Mucosa of gallbladder (tissue), 1 donor: ENCODE measurements at places on chromosomes 11 and 22.

- no peak for DNase-seq
Observed at GRCh38 chr11:32358729-32359128, 76.6 kb downstream of the WT1 start.

DNA sequence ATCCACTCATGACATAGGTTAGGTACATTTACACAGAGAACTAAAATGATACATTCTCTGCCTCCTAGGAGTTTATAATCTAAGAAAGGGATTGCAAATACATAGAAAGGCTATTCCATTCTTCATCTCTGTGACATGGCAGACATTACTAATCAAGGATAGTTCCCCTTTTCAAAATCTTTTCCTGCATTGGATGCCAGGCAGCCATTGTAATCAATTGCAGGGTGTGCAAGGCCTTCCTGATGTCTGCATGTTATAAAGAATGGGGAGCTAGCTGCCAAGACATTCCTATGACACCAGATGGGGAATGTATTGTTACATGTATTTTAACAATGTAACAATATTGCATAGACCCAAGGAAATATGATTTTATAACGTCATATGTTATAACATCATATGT is 82.0 kb downstream of the KIRREL3 start:
- DNase-seq = no peak

DNA sequence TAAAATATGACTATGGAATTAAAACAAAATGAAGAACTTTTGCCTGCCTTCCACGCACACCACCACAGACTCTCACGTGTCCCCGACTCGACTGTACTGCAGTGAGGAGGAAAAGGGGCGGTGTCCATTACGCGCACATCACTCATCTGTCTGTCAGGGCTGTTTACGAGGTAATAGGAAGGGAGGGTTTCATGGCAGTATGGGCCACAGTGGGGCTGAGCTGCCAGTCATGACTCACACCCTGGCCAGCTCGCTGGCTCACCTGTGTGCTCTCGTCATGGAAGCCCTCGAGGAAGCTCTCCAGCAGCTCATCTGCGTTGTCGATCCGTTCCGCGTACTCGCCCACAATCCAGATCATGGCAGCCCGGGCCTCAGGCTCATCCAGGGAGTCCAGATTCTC is 33.5 kb upstream of the RASL10A start:
- no peak for DNase-seq

DNA sequence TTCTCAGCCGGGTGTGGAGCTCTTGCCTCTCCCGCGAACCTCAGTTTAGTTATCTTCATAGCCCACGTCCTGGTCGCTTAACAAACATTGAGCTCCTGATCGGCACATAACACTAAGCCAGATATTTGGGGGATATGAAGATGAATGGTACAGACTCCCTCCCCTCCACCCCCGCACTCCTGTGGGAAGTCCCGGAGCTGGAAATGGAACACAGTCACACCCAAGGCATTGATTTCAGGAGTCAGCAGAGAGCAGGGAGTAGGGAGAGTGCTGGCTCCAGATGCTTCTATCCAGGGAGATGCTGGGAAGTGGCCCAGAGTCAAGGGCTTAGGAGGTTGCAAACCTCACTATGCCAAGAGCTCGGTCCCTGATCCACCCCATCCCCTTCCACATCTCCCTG is 26.1 kb upstream of the CABP7 start:
- DNase-seq = no peak

DNA sequence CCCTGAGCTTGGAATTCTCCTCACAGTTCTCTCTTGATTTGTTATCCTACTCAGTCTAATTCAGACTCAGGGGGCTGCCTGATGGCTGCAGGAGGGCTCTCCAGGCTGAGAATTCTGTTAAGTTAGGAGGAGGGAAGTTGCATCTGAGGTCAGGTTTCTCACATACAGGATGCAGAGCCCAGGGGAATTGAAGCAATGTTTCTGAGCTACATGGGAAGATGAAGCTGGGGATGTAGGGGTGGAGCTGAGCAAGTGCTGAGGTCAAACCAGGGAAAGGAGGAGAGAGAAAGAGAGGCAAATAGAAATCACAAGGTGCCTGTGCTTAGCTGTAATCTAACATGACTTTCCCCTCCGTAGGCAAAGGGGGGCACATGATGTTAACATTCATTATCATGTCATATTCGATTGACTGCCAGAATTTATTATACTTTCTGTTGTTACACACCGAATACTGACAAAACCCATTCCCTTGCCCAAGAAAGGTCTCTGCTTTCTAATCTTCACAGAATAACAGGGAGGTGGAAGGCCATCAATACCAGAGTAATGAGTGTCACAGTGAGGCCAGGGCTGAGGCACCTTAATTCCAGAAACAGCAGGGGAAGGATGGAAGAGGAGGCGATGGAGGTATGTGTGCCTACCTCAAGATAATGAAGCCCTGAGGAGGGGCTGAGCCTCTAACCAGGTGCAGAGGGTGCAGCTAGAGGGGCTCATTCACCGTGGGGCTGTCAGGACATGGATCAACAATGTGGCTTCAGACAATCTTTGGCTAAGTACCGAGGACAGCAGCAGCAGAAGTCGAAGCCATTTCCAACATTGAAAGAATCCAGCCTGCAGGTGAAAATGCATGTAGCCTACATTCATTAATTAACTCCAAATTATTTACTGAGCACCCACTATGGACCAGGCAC is 205.4 kb upstream of the SNX19 start:
- DNase-seq = no peak

- DNase-seq = no peak
Observed at GRCh38 chr11:116072133-116072532, 567.9 kb upstream of the CADM1 start.

GRCh38 chr11:125168918-125169456 is 4.4 kb downstream of the PKNOX2 start:
- DNase-seq = no peak

DNA sequence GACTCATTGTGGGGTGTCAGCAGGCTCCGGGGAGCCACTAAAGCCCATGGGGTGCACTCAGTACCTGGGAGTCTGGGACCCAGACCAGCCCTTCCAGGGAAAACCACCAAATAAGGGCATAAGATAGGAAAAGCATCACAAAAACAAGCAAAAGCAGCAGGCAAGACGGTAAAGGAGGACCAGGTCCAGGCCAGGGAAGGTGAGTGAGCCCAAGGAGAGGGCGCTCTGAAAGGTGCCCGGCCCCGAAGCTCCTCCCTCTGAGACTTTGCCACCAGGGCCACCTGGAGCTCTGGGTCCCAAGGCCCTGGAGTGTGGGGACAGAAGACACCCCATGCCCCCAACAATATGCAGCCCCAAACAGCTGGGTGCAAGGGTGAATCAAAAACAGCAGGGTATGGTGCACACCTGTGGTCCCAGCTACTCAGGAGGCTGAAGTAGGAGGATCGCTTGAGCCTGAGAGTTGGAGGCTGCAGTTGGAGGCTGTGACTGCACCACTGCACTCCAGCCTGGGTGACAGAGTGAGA is 5.2 kb upstream of the IL17REL start:
- DNase-seq = no peak

DNA sequence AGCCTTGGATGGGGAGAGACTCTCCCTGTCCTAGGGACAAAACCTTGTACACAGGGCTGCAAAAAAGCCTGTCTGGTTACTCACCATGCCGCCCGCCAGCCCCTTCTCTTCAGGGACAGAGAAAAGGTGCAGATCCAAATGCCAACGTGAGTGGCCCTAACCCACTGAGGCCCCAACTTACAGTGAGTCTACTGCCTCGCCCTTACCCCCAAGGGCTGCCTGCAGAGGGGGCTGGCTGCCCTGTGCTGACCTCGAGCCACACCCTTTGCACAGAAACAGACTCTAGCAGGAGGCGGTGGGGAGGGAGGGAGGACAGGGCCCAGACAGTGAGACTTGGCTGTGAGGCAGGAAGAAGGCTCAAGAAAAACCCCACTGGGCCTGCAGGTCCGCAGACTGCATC is 13.6 kb upstream of the CHST1 start:
- DNase-seq = no peak

DNA sequence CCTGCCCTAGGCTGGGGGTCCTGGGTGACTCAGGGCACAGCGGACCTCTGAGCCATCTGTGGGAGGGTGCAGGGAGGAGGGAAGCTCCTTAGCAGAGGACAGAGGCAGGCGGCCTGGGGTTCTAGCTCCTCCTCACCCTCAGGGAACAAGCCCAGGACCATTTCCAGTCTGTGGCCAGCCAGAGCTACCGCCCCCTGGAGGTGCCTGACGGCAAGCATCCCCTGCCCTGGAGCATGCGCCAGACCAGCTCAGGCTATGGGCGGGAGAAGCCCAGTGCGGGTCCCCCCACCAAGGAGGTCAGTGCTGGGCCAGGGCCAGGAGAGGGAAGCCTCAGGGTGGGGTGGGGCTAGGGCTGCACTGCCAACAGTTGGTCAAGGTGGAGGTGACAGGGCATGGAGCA is 26.0 kb upstream of the LRRC10B start:
- DNase-seq = no peak

DNA sequence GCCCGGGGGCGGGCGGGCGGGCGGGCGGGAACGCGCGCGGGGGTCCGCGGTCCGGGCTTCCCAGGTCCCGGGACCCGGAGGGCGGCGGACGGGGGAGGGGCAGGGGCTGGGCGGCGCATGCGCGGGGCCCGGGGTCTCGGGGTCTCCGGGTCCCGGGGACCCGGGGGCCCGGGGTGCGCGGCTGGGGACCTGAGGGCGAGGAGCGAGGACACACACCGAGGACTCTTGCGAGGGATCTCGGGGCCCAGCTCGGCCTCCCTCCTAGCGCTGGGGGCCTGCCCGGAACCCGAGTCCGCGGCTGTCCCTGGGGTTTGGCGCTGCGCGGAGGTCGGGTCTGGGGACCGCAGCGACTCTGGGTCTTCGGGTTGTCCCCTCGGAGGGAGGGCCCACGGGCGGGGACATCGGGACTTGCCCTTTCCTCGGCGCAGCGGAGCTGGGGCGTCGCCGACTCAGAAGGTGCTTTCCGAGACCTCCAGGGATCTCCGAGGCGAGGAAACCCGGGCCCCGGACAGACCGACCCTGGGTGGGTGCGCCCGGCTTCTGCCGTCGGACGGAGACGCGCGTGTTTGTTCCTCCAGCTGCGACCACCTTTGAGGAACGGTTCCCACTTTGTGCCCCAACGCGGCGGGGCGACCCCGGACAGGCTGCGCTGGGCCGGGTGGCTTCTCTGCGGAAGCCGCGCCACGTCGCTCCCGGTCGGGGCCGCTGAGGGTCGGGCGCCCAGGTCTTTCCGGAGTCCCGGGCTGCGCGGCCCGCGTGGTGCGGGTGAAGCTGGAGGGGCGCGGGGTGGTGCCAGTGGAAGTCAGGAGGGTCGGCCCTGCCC is 540 bp downstream of the PPARA start:
- DNase-seq = no peak

DNA sequence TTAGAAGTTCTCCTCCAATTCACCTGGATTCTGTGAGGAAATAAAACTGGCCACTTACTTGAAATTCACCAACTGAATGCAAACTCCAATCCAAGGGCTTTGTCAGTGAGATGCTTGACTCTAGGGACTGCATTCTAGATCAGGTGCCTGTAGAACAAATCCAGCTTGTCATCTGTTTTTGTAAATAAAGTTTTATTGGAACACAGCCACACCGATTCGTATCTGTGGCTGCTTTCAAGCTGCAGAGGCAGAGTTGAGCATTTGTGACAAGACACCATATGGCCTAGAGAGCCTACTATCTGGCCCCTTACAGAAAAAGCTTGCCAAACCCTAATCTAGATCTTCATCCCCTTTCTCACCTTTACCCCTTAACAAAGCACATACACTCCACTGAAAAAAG is 82.3 kb downstream of the BTBD10 start:
- DNase-seq = no peak

DNA sequence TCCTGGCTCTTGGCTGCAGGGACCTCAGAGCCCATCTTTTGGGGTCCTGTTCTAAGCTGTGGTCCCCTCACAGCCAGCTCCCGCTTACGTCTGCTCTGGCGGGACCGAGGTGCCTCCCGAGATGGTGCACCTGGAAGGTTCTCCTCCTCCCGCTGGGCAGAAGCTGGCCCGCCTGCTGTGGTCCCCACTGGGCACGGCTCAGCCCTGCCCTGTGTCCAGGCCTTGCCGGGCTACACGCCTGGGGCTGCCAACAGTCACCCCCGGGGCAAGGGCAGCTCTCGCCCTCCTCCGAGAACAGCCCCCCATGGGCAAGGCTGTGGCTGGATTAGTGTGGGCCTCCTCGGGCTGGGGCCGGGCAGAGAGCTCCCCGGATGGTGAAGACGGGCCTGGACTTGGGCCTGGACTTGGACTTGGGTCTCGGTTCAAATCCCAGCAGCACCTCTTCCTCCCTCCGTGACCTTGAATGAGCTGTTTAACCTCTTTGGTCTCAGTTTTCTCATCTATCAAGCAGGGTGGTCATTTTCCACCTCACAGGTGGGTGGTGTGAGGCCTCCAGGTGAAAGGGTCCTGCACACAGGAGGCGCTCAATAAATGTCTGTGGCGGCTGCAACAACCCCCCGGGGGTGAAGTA is 998 bp downstream of the BAIAP2L2 start:
- no peak for DNase-seq

DNA sequence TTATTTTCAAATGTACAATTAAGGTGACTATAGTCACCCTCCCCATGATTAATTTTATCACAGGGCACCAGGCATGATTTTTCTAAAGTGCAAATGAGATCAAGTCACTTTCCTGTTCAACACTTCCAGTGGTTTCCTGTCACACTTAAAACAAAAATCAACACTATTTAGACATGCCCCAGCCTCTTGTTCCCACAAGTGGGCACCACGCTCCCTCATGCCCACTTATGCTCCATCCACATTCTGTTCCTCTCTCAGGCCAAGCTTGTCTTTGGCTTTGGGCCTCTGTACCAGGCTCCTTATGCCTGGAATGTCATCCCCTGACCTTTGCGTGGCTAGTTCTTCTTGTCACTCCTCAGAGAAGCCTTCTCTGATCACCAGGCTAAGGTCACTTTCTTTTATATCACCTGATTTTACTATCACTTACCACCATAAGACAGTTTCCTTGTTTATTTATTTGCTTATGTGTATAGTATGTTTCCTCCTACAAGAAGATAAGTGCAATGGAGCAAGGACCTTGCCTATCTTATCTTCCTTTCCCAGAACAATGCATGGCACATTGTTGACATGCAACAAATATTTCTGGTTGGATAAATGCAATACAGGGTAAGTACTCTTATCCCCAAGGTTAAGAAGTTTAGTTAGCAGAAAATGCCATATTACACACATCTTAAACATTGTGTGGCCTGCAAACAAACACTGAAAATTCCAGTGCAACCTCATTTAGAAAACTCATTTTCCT is 50.9 kb upstream of the PANX1 start:
- DNase-seq = no peak

GRCh38 chr22:44311855-44312170 is 938 bp downstream of the SHISAL1 start:
- DNase-seq = no peak

DNA sequence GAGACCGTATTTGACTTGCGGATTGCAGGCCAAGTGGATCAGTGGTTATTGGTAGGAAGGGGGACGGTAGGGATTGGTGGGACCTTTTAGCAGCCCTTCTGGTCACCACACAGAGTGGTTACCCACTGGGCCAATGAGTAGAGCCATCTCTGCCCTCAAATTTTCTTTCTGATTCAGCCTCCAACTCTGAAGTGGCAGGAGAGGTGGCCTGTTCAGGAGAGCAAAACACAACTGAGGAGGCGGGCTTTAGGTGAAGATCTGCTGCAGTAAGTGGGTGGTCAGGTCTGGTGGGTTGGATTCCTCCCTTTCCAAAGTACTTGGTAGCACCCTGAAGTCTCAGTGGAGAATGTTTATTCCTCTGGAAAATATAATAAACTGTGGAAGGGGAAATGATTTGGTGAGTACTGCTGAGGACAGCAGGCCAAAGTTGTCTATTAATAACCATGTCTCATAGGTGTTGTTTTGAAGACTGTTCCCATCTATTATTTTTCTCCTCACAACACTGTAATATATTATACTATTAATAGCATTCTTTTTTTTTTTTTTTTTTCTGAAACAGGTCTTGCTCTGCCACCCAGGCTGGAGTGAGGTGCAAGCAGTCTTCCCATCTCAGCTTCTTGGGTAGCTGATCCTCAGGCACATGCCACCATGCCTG is 1.5 kb downstream of the MISFA start:
- DNase-seq = no peak
